ENCODE measurements at places on chromosomes 7 and 10.

DNA sequence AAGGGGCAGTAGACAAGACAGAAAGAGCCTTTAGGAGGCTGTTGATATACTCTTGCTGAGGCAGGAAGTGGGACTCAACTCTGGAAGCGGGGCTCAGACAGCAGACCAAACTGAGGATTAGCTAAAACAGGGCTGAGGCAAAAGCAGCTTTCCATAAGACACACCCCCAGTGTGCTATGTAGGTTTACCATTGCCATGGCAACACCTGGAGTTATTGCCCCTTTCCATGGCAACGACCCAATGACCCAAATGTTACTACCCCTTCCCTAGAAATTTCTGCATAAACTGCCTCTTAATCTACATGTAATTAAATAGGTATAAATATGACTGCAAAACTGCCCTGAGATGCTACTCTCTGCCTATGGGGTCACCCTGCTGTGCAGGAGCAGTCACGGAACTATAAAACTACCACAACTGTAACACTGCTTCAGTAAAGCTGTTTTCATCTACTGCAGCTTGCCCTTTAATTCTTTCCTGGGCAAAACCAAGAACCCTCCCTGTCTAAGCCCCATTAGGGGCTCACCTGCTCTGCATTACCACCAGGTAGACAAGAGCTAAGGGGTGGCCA is 348.4 kb upstream of the PODXL start:
- DNase-seq = no peak

GRCh38 chr10:16566202-16566805 is 44.6 kb upstream of the C1QL3 start:
- DNase-seq = no peak

- no peak for DNase-seq
Observed at GRCh38 chr7:80443325-80443724, 68.5 kb downstream of the GNAT3 start.

- DNase-seq = no peak
Observed at GRCh38 chr7:1807821-1808600, 137.9 kb downstream of the ELFN1 start.

DNA sequence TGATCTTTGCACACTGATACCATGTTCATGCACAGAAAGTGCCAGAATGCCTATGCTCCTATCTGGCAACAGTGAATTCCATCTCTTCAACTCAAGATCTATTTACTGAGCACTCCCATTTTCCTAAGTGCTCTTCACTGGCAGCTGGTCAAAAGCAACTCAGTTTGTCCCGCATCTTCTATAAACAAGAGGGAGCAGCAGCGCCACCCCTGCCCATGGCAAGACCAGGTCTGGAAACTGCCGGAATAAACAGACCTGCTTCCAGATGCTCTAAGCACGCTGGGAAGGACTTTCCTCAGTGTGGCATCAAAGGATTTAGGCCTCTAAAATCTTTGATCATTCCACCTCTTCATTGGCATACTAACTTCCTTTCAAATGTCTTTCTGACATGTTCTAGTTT is 104.4 kb upstream of the MACROH2A2 start:
- no peak for DNase-seq

GRCh38 chr10:125201108-125201524 is 40.8 kb upstream of the CTBP2 start:
- DNase-seq = no peak

DNA sequence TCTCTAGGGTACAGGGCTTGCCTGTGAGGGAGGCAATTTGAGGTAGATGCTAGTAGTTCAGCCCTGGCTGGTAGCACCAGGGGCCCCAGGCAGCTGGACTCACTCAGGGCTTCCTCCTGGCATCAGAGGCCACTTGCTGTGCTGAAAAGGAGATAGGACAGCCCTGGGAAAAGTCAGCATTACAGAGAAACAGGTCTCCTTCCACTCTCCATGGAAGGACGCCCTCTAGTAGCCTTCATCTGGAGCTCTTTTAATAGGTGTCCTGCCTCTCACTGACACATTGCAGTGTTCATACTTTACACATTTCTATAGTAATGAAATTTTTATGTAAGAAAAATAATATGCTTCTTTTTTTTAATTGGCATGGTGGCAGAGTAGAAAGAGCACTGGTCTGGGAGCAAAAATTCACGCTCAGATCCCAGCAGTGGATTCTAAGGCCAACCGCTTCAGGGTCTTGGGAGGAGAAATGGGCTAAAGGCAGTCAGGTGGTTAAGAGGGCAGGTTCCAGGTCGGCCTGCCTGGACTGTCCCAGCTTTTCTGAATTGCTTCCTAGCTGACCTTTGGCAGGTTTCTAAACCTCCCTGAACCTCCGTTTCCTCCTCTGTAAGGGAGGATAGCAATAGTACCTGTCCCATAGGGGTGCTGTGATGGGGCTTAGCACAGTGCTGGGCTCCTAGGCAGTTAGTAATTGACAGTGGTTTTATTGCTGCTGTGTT is 35.8 kb downstream of the AIFM2 start:
- no peak for DNase-seq

Data from mesothelial cell of epicardium (in vitro differentiated cells).